Ascending aorta (tissue), 2 donors: ENCODE measurements at places on chromosomes 16 and 17.
A peak's percentile ranks its signal among the peaks of the same experiment; 100 is the strongest.

GRCh38 chr16:30562021-30562420 lies 3.8 kb upstream of the ZNF764 start:
- DNase-seq: no peak

DNA sequence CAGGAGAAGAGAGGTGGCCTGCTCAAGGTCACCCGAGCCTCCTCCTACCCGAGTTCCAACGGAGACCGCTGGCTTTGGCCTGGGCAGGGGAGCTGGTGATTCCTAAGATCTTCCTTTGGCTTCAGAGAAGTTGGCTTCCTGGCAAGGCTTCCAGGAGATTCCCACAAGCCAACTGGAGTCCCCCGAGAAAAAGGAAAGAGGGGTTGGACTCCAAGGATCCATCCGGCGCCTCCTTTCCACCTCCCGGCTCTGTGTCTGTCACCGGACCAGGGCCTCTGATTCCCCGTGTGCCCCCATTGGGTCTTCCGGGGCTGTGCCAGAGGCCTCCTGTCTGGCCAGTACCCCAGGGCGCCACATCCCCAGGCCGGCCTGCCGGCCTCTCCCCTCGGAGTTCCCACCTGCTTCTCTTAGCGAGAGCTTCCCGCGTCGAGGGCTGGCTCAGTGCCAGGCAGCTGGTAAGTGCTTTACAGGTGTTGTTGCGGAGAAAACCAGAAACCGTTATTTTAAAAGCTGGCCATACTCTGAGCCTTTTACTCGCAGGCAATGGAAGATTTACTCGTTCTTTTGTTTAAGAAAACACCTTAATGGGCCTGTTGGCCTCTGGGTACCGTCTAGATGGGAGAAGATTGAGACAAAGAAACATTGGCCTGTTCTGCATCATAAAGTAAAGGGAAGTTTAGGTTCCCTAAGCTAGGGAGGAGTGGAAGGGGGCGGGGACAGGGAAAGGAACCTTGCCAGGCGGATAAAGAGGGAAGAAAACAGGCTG lies 258.4 kb upstream of the SDK2 start:
- no peak for DNase-seq

GRCh38 chr16:85296859-85297660 lies 184.8 kb upstream of the CIBAR2 start:
- DNase-seq: no peak

GRCh38 chr16:1331712-1332617 lies 1.5 kb upstream of the BAIAP3 start:
- peak; percentile 30 for DNase-seq

DNA sequence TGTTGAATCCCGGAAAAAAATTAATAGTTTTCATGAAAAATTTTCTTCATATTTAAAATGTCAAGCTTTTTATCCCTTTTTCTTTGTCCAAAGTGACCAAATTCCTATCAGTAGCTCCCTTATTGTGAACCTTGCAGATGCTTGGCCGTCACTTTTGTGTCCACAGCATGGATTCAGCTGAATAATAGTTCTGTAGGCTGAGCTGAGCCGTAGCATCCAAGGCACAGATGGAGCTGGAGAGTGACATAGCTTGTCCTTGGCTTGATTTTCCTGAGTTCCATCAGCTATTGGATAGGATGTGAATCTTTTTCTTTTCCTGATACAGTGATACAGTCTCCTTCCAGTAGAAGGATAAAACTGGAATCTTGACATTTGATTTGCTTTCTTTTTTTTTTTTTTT lies 3.6 kb downstream of the NUP85 start:
- DNase-seq: no peak

DNA sequence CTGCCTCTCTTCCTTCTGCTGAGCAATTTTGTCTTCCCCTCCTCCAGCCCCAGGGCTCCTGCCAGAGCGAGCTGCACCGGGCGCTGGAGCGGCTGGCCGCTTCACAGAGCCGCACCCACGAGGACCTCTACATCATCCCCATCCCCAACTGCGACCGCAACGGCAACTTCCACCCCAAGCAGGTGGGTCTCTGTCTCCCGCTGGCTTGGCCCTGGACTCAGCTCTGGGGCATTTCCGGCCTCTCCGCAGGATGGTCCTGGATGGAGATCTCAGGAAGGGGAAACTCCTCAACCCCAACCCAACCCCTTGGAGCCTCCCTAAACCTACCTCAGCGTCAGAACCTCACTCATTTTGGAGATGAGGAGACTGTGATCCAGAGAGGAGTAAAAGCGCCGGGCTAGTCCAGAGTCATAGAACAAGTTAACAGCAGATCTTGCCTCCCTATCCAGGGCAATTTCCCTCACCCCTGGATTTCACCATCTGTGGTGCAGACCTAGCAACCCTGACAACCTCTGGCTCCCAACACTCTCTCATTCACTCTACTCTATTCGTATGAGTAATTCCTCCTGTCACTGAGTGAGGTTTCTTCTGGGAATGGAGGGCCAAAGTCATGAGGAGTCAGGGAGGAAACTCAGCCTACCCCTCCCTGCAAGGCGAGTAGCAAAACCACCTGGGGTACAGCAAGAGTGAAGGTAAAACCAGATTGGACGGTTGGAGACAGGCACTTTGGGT lies 10.8 kb downstream of the IGFBP4 start:
- DNase-seq: no peak

- DNase-seq: no peak
Measured at GRCh38 chr17:36661047-36661666, 59.8 kb downstream of the MRM1 start.

- DNase-seq: no peak
Measured at GRCh38 chr16:7330709-7331108, 1.9 kb upstream of the RBFOX1 start.

GRCh38 chr17:79984045-79984840 lies 51.4 kb downstream of the TBC1D16 start:
- no peak for DNase-seq

GRCh38 chr16:19837331-19837980 lies 47.2 kb downstream of the GPRC5B start:
- DNase-seq: no peak

- DNase-seq: peak; percentile 79
Measured at GRCh38 chr16:1688807-1689560, 10.9 kb downstream of the JPT2 start.

GRCh38 chr17:16906680-16907079 lies 65.2 kb downstream of the TNFRSF13B start:
- DNase-seq: no peak

- no peak for DNase-seq
Measured at GRCh38 chr17:2749784-2750181, 331 bp upstream of the CCDC92B start.

DNA sequence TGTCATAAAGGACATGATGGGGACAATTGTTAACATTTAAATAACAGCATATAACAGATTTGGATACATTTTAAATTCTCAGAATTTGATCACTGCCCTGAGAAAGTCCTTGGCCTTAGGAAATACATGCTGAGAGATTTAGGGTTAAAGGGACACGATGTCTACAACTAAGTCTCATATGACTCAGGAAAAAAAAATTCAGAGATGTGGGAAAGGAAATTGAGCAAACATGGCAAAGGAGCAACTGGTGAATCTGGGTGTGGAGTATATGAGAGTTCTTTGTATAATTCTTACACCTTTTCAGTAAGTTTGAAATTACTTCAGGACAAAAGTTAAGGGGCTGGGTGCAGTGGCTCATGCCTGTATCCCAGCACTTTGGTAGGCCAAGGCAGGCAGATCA lies 18.2 kb downstream of the MPP3 start:
- no peak for DNase-seq

- no peak for DNase-seq
Measured at GRCh38 chr16:57152096-57153093, 33.4 kb downstream of the PSME3IP1 start.

GRCh38 chr16:21083729-21084268 lies 66.8 kb downstream of the DNAH3 start:
- peak; percentile 68 for DNase-seq

GRCh38 chr16:83083361-83083760 lies 456.6 kb downstream of the CDH13 start:
- no peak for DNase-seq

DNA sequence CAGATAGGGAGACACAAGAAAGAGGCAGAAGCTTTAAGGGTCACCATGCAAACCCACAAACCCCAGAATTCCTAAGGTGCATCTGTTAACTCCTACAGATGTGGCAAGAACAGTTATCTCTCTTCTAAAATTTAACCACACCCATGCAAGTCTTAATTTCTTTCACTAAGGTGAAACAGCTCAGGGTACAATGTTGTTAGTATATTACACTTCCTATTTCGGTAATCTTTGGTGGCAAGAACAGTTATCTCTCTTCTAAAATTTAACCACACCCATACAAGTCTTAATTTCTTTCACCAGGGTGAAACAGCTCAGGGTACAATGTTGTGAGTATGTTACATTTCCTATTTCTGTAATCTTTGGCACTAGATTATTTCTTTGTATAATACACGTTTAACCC lies 6.6 kb downstream of the CCL23 start:
- no peak for DNase-seq

GRCh38 chr16:17348042-17348783 lies 122.5 kb downstream of the XYLT1 start:
- no peak for DNase-seq

GRCh38 chr16:71584543-71585317 lies 7.8 kb upstream of the TAT start:
- DNase-seq: no peak

GRCh38 chr16:70252355-70252988 lies 732 bp upstream of the EXOSC6 start:
- no peak for DNase-seq

GRCh38 chr17:8288336-8289102 lies at the start of gene RANGRF:
RANGRF (plus strand) TSS chr17:8288670; CDS start chr17:8288789, 119 bp downstream.
- peak; percentile 93 for DNase-seq

GRCh38 chr17:17846003-17846402 lies 9.2 kb upstream of the SREBF1 start:
- no peak for DNase-seq

- DNase-seq: no peak
Measured at GRCh38 chr17:74530831-74531150, 484 bp downstream of the CD300LB start.

- DNase-seq: no peak
Measured at GRCh38 chr16:81623365-81624102, 155.6 kb upstream of the PLCG2 start.

DNA sequence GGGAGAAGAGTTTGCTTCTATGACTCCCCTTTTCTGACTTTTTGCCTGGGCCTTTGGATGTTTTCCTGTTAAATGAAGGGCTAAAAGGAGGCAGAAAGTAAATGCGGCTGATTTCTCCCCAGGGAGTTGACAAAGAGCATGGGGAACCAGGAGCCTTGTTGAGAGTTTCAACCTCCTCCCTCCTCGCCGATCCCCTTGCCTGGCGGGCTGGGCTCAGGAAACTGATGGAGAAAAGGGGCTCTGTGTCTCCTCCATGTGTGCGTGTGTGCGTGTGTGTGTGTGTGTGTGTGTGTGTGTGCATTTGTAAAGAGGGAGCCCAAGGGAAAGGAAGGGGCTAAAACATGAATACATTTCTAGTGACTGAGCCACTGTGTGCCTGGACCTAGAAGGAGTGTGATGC lies 94.5 kb downstream of the ZDHHC7 start:
- DNase-seq: no peak

DNA sequence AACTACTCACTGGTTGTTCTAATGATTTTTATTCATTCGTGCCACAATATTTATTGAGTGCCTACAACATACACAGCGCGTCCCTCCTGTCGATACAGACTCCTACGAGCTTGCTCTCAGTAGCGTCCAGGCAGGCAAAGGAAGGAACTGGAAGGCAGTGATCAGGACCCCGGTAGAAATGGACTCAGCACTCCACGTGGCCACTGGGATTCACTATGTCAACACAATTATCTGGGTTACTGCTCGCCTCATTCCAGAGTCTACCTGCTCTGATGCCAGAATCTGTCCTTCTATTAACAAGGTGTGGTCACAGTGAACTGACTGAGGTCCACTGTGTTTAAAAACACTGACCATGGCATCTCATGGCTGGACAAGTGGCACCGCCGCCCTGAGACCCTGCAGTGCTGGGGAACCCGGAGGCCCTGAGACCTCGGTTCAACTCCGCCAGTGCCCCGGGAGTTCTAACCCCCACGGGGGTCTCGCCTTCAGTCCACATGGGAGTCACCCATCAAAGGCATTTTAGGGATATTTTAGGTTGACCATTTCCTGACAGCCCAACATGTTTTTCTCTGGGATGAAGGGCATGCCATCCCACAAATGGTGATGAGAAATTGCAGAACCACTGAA lies 71.4 kb downstream of the ZFHX3 start:
- DNase-seq: no peak

- DNase-seq: no peak
Measured at GRCh38 chr17:50731575-50732460, 12.4 kb downstream of the LUC7L3 start.

GRCh38 chr16:67302076-67302475 lies 22.7 kb downstream of the PLEKHG4 start:
- DNase-seq: no peak

- no peak for DNase-seq
Measured at GRCh38 chr16:64116151-64116550, 1005.7 kb downstream of the CDH11 start.

DNA sequence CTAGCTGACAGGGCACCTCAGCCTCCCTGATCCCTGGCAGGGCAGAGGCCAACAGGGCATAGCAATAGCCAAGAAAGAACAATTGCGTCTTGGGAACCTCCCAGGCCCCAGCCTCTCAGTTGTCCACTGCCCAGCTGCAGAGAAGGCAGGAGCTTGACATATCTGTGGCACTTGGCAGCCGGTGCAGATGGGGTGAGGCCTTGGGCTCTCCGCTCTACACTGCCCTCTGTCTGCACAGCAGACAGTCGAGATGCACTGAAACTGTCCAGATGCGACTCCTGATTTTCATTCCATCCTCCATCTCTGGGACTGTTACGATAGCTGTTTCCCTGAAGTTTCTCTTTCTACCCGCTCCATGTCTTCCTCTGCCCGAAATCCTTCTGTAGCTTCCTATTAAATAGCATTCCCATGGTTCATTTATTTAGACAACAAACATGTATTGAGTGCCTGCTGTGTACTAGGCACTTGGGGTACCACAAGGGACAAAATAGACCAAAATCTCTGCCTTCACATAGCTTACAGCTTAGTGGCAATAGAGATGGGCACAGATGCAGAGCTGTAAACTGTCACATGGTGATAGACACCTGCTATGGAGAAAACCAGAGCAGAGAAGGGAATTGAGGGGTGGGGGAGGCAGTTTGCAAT lies 3.3 kb downstream of the POLR3E start:
- DNase-seq: no peak

GRCh38 chr17:48734333-48735061 lies 5.9 kb upstream of the HOXB13 start:
- DNase-seq: no peak

DNA sequence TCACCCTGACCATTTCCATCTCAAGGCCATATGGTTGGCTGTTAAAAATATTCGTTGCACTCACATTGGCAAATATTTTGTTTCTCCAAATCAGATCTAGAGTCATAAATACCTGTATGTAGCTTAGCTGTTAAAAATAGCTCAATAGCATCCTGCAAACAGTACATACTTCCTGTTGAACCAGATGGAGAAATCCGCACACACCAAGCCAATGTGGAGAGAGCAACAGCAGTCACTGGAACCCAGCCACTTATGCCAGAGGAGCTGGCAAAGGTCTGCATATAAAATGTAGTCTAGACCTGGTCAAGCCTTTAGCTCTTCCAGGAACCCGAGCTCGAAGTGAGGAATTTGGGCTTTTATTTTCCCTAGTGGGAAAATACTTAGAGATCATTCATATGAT lies 146.4 kb upstream of the KCNJ16 start:
- DNase-seq: no peak
